ENCODE measurements at places on chromosomes 6 and 20.

DNA sequence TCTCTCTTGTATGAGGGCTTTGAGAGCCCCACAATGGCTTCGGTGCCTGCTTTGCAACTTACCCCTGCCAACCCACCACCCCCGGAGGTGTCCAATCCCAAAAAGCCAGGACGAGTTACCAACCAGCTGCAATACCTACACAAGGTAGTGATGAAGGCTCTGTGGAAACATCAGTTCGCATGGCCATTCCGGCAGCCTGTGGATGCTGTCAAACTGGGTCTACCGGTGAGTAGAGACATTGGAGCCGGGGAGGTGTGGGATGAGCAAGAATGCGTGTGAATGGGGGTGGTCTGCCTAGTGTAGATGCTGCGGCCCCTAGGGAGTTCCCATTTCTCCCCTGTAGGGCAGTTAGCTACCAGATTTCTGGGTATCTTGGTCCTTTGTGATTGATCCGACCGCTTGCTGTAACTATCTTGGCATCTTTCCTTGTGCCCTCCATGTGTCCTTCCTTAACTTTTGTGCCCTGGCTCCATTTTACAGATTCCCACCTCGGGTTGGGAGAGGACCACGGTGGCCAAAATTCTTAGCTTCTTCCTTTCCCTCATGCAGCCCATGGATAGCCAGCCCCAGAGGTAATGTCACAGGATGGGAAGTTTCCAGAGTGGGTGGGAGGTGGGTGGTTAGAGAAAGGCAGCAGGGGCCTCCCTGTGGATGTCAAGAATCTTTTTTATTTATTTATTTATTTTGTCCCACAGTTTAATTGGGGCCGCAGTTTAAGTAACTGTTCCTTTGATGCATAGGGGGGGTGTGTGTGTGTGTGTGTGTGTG is 6.3 kb downstream of the BRD2 start:
- no peak for DNase-seq

GRCh38 chr20:8296536-8296935 is 164.5 kb downstream of the PLCB1 start:
- DNase-seq = no peak

DNA sequence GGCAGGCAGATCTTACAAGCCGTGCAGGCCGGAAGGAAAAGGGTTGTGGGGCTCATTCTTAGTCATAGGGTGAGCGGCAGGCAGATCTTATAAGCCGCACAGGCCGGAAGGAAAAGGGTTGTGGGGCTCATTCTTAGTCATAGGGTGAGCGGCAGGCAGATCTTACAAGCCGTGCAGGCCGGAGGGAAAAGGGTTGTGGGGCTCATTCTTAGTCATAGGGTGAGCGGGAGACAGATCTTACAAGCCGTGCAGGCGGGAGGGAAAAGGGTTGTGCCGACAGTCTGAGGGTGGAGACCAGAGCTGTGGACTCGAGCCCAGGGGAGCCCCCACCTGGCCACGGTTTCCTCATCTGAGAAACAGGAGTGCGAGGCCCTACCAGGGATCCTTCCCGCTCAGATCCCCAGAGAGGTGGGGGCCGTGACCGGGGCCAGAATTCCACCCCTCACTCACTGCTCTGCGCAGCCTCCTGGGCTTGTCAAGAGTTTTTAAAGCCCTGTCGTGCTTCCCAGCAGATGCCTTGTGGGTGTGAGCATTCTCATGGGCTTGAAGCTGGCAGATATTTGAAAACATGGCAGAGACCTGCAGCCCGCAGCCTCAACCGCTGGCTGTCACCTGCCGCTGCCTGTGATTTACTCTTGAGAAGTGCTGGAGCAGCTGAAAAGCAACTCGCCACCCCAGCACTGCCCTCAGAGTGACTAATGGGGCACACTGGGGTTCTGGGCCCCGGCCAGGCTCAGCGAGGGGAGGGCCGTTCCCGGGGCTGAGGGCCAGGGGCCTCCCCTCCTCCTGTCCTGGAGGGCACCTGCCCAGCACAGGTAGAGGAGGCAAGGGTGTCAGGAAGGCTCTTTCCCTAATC is 31.9 kb downstream of the NTSR1 start:
- DNase-seq = peak; percentile 80

GRCh38 chr6:158730541-158730907 is 80.7 kb downstream of the SYTL3 start:
- DNase-seq = no peak

GRCh38 chr6:40822619-40823018 is 216.4 kb downstream of the UNC5CL start:
- DNase-seq = no peak

DNA sequence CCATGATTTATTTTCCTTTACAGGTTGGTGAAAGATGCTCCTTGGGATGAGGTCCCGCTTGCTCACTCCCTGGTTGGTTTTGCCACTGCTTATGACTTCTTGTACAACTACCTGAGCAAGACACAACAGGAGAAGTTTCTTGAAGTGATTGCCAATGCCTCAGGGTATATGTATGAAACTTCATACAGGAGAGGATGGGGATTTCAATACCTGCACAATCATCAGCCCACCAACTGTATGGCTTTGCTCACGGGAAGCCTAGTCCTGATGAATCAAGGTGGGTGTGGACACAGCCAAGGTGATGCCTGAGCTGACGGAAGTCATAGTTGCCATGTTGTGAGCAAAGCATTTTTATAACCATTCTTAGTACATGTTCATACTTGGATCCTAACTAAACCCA is 34.6 kb upstream of the CALHM6 start:
- DNase-seq = no peak

DNA sequence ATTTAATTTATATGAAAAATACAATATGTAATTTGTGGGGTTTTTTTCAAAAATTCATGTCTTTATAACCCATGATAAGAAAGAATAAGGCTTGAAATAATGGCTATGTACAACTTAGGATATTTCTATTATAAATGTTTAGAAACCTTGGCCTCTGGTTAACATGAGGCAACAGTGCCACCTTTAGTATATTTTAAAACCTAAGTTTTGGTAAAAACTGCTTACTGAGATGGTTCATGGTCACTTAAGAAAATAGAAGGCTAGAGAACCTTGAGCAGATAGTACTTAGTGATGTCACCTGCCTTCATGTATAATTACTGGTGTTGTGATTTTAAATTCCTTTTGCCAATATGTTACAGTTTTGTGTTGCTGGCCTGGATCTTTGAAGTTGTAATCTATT is 176.4 kb downstream of the ADGB start:
- DNase-seq = no peak

DNA sequence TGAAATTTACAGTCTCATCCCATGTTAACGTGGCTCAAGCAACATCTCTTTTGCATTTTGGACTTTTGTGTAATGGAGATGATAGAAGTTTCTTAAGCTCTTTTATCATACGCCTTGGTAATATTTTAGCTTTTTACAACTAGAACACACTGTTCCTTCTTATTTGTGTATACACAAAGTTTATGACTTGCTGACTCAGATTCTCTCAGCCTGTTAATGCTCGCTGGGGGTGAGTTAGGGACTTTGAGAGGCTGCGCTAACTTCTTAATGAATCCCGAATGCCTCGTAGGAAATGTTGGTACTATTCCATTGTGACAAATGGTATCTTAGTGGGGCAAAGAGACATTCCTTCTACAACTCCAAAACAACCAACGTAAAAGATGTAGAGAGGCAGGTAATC is 509.7 kb downstream of the DOK5 start:
- DNase-seq = no peak

GRCh38 chr20:53961527-53961926 is 108.9 kb downstream of the BCAS1 start:
- DNase-seq = no peak

- no peak for DNase-seq
Measured at GRCh38 chr20:33433465-33434234, 9.9 kb downstream of the SNTA1 start.

Measured in stimulated activated CD8-positive, alpha-beta memory T cell treated with anti-CD3 and anti-CD28 coated beads, Interleukin-15, amount 100 ng/mL, for 48 hours (primary cell).